Stimulated activated CD4-positive, alpha-beta T cell treated with anti-CD3 and anti-CD28 coated beads, Interleukin-15, amount 100 ng/mL, for 1 hour (primary cell): ENCODE measurements at places on chromosomes 3 and 15.
A peak's percentile ranks its signal among the peaks of the same experiment; 100 is the strongest.

DNA sequence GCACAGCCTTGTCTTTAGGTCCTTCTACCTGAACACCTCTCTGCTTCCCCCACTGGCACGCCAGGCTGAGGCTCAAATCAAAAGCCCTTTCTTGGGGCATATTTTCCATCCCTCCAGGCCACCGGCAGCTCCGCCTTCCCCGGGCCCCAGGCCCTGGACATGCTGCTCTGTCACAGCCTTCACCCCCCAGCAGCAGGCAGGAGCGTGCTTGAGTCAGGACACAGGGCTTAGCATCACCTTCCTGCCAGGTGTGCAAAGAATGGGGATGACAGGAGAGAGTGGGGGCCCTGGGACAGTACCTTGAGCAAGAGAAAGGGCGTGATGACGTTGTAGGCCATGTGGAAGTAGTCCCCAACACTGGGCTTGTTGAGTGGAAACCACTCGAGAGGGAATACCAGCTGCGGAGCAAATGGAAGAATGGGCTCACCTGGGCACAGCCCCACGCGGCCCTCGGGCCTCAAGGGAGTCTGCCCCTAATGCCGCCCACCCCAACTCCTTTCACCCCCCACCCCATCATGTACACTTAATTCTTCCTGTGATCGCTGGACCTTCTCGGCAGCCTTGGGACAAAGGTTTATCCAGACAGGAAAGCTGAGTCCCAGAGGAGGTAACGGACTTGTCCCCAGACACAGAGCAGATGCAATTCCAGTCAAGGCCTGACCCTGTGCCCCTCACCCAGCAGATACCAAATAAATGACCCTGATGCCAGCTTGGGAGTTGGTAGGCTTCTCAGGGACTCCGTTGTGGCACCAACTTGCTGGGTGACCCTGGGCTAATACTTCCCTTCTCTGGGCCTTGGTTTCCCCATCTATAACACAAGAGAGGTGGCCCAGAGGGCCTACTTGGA is 9.1 kb upstream of the CALML4 start:
- no peak for DNase-seq

DNA sequence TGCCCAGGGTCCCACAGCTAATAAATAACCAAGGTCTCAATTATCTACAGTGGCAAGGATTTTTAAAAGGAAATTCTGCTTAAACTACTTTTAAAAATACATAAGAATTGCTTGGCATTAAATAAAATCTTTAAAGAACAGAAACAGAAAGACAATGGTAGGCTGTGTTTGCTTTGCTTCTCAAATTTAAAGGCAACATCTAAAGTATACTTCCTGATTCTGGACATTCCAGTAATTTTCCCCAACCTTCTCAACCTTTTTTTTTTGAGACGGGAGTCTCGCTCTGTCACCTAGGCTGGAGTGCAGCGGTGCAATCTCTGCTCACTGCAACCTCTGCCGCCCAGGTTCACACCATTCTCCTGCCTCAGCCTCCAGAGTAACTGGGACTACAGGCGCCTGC is 5.3 kb downstream of the VPS13C start:
- DNase-seq = no peak

GRCh38 chr3:39146611-39147591 is 6.5 kb downstream of the CSRNP1 start:
- DNase-seq = peak; percentile 56

DNA sequence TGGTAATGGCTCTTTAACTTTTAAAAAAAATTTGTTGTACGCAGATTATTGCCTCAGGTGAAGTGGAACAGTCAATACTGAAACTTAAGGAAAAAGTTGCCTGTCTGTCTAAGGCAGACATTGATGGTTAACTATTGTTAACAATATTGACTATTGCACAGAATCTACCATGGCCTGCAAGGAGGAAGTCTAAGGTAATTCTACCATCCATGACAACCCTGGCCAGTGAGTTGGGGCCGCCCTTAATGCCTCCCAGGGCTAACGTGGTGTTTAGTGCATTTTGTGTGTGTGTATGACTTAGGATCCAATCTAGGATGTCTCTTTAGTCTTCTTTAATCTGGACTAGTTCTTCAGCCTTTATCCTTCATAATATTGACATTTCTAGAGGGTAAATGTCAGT is 2.1 kb upstream of the CPB1 start:
- DNase-seq = no peak

GRCh38 chr3:113249111-113249510 is 37.8 kb downstream of the BOC start:
- DNase-seq = no peak

DNA sequence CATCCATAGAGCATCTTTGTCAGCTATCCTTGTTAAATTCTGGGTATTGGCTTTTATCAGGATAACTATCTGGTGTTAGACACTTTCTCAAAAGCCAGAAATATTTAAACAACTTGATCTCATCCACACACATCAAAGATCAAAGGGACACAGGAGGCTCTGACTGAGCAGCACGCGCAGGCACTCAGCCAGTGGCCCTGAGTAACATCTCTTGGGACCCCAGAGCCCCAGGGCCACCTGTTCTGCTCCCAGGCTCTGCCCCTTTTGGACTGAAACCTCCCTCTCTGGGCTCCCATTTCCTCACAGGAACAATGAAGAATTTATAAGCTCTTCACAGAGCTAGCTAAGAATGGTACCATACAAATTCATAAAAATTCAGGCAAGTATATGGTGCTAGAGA is 16.1 kb downstream of the ATP10A start:
- no peak for DNase-seq

GRCh38 chr15:82587805-82588204 is 47.5 kb upstream of the RPS17 start:
- DNase-seq = no peak

DNA sequence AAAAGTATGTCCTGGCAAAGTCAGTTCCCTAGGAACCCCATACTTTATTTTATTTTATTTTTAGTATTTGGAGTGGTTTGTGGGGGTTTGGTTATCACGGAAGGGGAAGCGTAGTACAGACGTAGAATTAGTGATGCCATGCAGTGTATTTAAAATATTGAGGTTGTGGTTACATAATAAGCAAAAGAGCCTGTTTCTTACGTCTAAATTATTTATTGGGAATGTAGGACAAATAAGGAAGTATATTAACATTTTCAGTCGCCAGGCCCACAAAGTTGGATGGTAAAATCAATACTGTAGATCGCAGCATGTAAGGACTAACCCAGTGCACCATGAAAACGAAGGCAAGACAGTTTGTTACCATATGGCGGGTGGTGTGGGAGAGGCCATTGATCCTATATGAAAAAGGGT is 558 bp downstream of the DTWD1 start:
- DNase-seq = no peak
